Glomerular endothelial cell (primary cell): ENCODE measurements at places on chromosomes 3 and 15. TPM values are rescaled to one million over a fixed set of nuclear protein-coding genes. Genes with fewer than 3 reads are reported as not detected.

POTEB2 gene
- not detected in 2 replicates for total RNA-seq

CASR gene
- not detected in 2 replicates for total RNA-seq

ITIH1 gene
- total RNA-seq, result not detected in 2 replicates

C3orf33 gene
- total RNA-seq, result 2.5 and 2.9 TPM in 2 replicates

GRK7 gene
- not detected in 2 replicates for total RNA-seq

ZPLD1 gene
- 0.10 TPM in 1 of 2 replicates, not detected in the other for total RNA-seq

HACL1 gene
- 17.2 and 22.9 TPM in 2 replicates for total RNA-seq

SUCNR1 gene
- 0.10 and 0.23 TPM in 2 replicates for total RNA-seq

PLSCR4 gene
- 56.9 and 61.9 TPM in 2 replicates for total RNA-seq

FANCD2OS gene
- not detected in 2 replicates for total RNA-seq

GABRG3 gene
- total RNA-seq, result not detected in 2 replicates

DPP8 gene
- total RNA-seq, result 22.3 and 35.8 TPM in 2 replicates

UTS2B gene
- total RNA-seq, result 0.29 and 1.1 TPM in 2 replicates

GPR176 gene
- total RNA-seq, result 24.0 and 26.5 TPM in 2 replicates

MYO9A gene
- 13.3 and 44.6 TPM in 2 replicates for total RNA-seq

IL12A gene
- total RNA-seq, result 4.6 and 6.0 TPM in 2 replicates

KBTBD8 gene
- total RNA-seq, result 1.0 and 1.1 TPM in 2 replicates

CLDN18 gene
- total RNA-seq, result not detected in 2 replicates

ESYT3 gene
- total RNA-seq, result not detected in 2 replicates

C15orf61 gene
- total RNA-seq, result 3.4 and 3.9 TPM in 2 replicates

CDHR4 gene
- not detected in 2 replicates for total RNA-seq

UBXN7 gene
- total RNA-seq, result 14.3 and 31.0 TPM in 2 replicates

CPA3 gene
- total RNA-seq, result 4.4 TPM in 1 of 2 replicates, not detected in the other

TBCCD1 gene
- 12.4 and 16.1 TPM in 2 replicates for total RNA-seq

SLC24A5 gene
- not detected in 2 replicates for total RNA-seq

SELENOK gene
- 19.4 and 20.4 TPM in 2 replicates for total RNA-seq

STXBP5L gene
- total RNA-seq, result not detected in 2 replicates

IQCF5 gene
- total RNA-seq, result not detected in 2 replicates

LSAMP gene
- 2.1 and 12.9 TPM in 2 replicates for total RNA-seq

NECTIN3 gene
- 17.9 and 36.0 TPM in 2 replicates for total RNA-seq

NUP210 gene
- 0.53 and 2.2 TPM in 2 replicates for total RNA-seq

SERINC4 gene
- total RNA-seq, result not detected in 2 replicates
